Mammary epithelial cell (primary cell): ENCODE measurements at places on chromosomes 3 and 15. TPM values are rescaled to one million over a fixed set of nuclear protein-coding genes. Genes with fewer than 3 reads are reported as not detected.

Gene FSIP1
- 3.8 TPM for total RNA-seq

Gene TMCO5A
- not detected for total RNA-seq

Gene PRTG
- total RNA-seq, result 4.3 TPM

Gene ILDR1
- total RNA-seq, result 0.13 and 0.21 TPM in 2 replicates

Gene SLCO2A1
- 2.2 TPM for total RNA-seq

Gene CFAP20DC
- total RNA-seq, result 3.0 TPM

Gene EFCC1
- under 0.01 TPM for total RNA-seq

Gene EPHA6
- not detected for total RNA-seq

Gene ARHGEF26
- 12.2 TPM for total RNA-seq

Gene MBD4
- 29.9 and 35.8 TPM in 2 replicates for total RNA-seq

Gene AGTR1
- total RNA-seq, result not detected in 2 replicates

Gene SLC15A2
- 1.3 TPM for total RNA-seq

Gene IL20RB
- 38.3 and 66.9 TPM in 2 replicates for total RNA-seq

Gene TRH
- total RNA-seq, result not detected

Gene C3orf22
- not detected in 2 replicates for total RNA-seq

Gene TAGLN3
- total RNA-seq, result 2.8 and 5.3 TPM in 2 replicates

Gene CCR8
- total RNA-seq, result not detected in 2 replicates

Gene MAGI1
- 30.5 TPM for total RNA-seq

Gene RLBP1
- total RNA-seq, result not detected in 2 replicates

Gene CCDC13
- 0.50 TPM for total RNA-seq

Gene LRRIQ4
- 0.17 TPM for total RNA-seq

Gene GOLGA6L7
- total RNA-seq, result not detected

Gene GPR171
- not detected for total RNA-seq

Gene GATM
- 0.80 and 1.4 TPM in 2 replicates for total RNA-seq

Gene GOLGA6L4
- 1.2 TPM for total RNA-seq

Gene LYZL4
- total RNA-seq, result not detected

Gene KLF15
- total RNA-seq, result 0.17 TPM

Gene TMOD2
- total RNA-seq, result 8.2 and 11.2 TPM in 2 replicates

Gene LRRC2
- 0.07 and 0.37 TPM in 2 replicates for total RNA-seq

Gene IGDCC3
- not detected for total RNA-seq

Gene MYH15
- under 0.01 TPM for total RNA-seq

Gene THUMPD3
- total RNA-seq, result 32.7 TPM

Gene MAP6D1
- 1.1 and 1.4 TPM in 2 replicates for total RNA-seq

Gene MYLK
- total RNA-seq, result 1,758 TPM

Gene GPR27
- 0.21 and 0.56 TPM in 2 replicates for total RNA-seq

Gene MYL3
- not detected in 2 replicates for total RNA-seq

Gene CYP1A2
- total RNA-seq, result not detected

Gene CTXND1
- not detected for total RNA-seq

Gene CEP63
- 7.2 TPM for total RNA-seq

Gene SCAANT1
- not detected for total RNA-seq

Gene SNTN
- not detected for total RNA-seq

Gene RBPMS2
- total RNA-seq, result not detected

Gene PLA2G4D
- total RNA-seq, result under 0.01 TPM

Gene CYP19A1
- total RNA-seq, result not detected in 2 replicates

Gene PAK6
- total RNA-seq, result 13.7 TPM

Gene CPLX3
- not detected in 2 replicates for total RNA-seq

Gene GBE1
- total RNA-seq, result 80.9 TPM
